ENCODE measurements at places on chromosomes 3 and 15.

- DNase-seq, result no peak
Observed at GRCh38 chr3:58628823-58629562, 37.6 kb downstream of the FAM3D start.

DNA sequence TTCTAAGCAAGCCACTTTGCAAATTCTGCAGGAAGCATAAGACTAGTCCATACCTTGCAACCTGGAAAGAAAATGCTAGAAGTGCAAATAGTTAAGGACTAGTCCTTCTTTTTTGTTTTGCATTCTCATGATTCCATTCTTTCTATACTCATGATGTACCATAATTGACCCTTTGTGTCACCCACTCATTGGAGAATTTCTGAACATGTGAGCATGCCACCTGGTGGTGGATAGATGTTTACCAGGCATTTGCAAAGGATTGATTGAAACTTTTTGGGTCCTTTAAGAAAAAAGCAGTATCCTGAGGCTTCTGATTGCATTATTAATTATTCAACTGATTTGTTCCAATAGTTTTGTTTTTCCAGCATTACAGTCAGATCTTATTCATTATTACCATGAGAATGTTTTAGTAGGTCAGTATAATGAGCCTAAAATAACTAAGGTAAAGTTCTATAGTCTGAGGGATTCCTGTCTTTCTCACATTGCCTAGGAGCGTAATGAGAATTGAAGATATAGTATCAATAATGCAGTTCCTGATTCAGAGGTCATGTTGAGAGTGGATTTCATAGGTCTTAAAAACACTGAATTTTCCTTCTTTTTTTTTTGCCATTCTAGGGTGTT, 20.2 kb upstream of the DIPK2A start:
- DNase-seq, result peak; percentile 3

- DNase-seq, result no peak
Observed at GRCh38 chr15:99635794-99636193, 70.0 kb downstream of the MEF2A start.

DNA sequence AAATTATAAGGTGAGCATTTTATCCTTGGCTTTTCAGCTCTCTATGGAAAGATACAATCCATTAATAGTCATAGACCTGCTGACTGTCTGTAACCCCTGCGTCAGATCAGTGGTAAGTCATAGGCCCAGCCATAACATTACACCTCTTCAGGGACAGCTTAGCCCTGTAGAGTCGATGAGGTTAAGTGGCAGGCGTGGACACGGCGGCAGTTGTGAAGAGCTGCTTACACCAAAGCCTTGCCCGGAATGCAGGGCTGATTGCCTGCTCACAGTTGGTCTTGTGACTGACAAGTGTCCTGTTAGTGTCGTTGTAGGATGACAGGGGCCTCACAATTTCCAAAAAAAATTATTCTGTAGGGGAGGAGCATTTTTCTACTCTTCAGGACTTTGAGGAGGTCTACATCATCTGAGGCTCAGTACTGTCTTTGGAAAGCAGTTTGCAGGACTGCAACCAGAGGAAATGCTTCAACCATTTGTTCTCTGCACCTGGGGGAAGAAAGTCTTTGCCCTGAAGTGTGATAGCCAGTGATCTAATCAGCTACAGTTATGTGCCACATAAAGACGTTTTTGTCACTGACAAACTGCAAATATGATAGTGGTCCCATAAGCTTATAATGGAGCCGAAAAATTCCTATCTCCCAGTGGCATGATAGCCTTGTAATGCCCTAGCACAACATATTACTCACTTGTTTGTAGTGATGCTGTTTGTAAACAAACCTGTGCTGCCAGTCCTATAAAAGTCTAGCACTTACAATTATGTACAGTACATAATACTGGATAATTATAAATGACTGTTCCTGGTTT, 14.9 kb upstream of the SELENOT start:
- no peak for DNase-seq

Data from activated CD4-positive, CD25-positive, alpha-beta regulatory T cell (primary cell).